ENCODE measurements at places on chromosomes 4 and X.

GRCh38 chr4:18847249-18847890 lies 825.8 kb upstream of the LCORL start:
- no peak for DNase-seq

DNA sequence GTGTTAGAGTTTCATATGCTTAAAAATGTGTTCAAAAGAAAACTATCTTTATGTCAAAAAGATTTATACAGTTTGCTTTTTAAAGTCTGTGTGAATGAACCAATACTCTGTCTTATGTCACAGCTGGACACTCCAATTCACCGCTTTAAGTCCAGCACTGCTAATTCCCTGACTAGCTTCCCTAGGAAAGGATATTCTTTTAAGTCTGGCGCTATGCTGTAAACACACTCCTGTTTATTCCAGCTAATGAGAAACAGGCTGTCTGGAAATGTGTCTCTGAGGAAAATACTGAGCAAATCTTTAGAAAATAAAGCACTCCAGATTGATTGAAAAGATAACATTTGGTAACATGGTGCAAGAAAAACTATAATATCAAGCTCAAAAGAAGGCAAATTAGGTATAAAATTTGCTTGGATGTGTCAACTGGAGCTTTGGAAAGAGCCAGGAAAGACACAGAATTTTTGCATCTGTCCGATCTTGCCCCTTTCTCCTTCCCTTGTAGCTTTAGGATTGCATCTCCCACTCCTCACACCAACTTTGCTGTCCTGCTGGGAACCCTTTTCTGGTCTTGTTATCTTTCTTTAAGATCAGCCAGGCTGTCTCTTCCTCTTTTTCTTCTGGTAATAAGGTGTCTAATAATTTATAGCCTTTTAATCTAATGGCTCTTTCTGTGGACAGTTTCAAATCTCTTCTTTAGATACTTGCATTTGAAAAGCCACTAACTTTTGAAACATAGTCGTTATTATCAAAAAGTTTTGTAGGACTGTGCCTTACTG lies 40.9 kb upstream of the VEGFC start:
- no peak for DNase-seq

DNA sequence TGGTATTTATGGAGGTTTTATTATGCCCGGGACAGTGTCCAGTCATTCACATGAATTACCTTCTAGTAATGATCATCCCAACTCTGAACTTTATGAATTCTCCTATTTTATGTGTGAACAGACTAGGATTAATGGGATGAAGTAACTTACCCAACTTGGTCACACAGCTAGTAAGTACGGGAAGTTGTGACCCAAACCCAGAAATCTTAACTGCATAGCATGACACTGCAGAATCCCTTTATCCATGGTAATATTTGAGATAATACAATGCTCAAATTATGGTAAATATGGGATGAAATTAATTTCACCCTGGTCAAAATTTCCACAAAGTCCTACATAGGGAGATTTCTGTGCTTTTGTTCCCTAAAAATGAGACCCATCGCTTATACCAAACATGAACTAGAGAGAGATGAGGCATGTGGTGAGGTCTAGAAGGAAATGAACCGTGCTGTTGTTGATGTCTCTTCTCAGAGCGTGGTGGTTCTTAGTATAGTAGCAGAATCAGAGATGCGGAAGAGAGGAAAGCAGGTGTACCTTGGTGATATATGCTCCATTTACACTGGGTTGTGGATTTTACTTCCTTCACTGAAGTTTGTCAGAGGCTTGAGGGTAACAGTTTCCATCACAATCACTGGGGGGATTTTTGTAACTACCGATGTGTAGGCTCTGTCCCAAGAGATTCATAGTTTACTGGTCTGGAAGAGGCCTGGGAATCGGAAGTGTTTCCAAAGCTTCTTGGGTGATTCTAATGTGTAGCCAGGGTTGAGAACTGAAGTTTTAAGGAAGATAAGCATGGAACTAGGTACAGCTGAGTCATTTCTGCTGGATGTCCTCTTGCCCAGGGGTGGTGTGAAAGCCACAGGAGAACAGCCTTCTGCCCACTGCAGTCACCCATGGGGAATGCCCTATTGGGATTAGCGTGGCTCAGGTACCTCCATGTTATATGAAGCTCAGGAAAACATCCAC lies 30.2 kb upstream of the FAM9C start:
- DNase-seq, result peak; percentile 49

DNA sequence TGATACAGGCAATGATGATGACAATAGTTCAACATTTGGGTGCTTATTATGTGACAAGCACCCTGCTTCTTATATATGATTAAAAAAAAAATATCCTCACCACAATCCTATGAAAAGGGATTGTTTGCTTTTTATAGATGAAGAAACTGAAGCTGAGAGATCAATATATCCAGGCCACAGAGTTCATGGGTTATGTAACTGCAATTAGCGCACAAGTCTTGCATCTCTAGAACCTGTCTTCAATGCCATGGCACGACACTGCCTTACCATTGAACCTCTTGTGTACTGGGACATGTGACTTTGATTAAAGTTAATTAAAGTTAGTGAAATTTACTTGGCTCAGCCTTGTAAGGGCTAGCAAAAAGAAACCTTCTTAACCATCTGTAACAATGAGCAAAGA lies 599.7 kb downstream of the ADGRL3 start:
- no peak for DNase-seq

DNA sequence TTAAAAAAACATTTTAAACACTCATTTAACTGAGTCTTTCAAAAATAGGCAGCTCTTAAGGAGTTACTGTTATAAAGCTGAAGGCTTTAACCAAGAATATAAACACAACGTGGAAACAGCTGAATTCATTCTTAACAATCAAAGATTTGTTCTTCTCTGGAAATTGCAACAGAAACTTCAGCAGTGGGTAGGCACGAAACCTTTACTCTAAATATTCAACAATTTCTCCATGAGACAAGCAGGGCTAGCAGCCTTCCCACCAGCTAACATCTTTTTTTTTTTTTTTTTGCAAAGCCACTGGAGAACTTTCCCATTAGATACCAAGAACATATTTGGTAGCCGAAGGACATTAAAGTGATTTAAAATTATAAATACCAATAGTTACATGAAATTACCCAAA lies 78.2 kb upstream of the PRSS48 start:
- DNase-seq, result no peak

- DNase-seq, result no peak
Measured at GRCh38 chr4:159190651-159191050, 87.8 kb downstream of the RAPGEF2 start.

DNA sequence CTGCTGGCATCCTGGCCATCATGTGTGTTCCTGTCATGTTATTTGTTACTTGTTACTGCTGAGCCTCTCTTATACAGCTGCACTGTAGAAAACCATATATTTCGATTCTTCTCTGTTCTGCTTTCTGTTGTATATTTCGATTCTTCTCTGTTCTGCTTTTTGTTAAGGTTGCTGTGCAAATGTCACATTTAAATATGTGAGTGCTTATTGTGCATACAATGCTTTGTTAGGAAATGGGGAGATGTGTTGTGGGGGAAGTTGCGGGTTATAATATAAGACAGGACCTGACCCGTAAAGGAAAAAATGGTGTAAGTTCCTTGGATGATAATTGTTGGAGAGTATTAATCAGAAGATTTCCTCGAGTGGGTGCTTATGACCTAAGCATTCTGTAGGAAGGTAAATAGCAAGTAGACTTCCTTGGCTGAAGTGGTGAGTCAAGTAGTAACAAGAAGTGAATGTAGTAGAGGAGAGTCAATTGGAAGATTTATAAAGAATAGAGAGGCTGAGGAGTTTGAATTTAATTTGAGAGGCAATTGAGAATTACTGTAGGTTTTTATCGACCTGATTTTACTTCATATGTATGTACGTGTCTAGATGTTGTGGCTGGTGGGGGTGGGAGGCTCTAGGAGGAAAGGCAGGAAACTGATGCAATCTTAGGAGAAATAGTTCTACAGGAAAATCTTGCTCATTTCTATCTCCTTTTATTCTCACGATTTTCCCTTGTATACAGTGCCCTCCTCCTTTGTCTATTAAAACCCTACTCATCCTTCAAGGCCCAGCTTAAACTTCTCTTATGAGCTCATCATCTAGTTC lies 8.5 kb downstream of the OGT start:
- no peak for DNase-seq

DNA sequence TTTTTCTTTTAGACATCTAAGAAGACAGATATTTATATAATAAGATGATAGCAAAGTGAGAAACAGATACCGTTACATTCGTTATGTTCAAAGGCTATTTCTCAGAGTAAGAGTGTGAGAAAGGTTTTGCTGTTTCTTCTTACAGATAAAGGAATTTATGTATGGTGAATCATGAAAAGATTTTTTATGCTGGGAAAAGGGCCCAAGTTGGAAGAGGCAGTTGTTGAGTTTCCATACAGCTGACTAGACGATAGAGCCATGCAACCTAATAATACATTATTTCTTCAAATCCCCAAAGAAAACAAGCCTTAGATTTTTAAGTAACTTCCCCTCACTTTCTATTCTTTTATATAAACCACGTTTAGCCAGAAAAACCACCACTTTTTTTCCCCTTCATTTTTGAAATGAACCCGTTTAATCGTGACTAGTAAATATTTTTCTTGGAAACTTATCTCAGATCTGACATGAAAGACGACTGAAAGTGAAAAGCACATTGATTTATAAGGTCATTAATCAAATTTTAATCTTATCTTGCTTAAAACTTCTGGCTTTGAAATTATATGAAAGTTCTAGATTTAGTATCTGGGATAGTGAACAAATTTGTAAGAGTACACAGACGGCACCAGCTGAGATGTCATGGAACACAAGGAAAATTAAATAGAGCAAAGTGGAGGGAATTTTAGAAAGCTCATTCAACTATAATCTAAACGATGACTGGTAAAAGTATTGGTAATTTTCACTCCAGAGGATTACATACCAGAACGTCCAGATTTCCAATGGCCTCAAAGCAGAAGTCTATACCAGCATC lies 10.9 kb downstream of the ADH6 start:
- no peak for DNase-seq

- DNase-seq, result no peak
Measured at GRCh38 chrX:72048510-72049455, 82.9 kb downstream of the RTL5 start.

- no peak for DNase-seq
Measured at GRCh38 chr4:9816285-9816684, 34.9 kb downstream of the DRD5 start.

GRCh38 chr4:38805530-38806145 lies 1.0 kb upstream of the TLR1 start:
- peak; percentile 21 for DNase-seq

- DNase-seq, result no peak
Measured at GRCh38 chr4:108511618-108512017, 108.8 kb upstream of the RPL34 start.

DNA sequence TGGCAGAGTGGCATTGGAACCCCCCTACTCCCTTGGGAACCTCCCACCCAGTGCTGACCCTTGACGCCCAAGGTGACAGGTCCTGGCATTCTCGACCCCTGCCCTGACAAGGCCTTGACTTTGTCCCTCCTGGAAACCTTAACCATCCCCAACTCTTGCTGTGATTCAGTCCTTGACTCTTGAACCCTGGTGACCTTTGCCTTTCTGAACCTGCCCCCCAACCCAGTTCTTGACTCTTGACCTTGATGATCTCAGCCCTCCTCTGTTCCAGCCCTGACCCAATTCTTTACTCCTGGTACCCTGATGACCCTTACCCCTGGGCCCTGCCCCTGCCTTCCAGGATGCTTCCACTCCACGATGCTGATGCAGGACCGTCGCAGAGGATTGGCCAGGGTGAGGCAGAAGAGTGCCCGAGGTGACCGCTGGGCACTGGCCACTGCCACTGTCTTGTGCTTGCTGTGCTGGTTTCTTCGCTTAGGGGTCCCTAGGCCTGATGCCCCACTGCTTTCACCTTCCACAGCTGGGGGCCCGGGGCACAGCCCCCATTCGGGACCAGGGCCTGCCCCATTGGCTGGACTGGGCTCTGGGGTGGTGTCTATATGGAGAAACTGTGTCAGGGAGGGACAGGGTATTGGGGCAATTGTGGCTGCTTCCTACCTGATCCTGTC lies 1.7 kb downstream of the CACNA1F start:
- DNase-seq, result no peak

DNA sequence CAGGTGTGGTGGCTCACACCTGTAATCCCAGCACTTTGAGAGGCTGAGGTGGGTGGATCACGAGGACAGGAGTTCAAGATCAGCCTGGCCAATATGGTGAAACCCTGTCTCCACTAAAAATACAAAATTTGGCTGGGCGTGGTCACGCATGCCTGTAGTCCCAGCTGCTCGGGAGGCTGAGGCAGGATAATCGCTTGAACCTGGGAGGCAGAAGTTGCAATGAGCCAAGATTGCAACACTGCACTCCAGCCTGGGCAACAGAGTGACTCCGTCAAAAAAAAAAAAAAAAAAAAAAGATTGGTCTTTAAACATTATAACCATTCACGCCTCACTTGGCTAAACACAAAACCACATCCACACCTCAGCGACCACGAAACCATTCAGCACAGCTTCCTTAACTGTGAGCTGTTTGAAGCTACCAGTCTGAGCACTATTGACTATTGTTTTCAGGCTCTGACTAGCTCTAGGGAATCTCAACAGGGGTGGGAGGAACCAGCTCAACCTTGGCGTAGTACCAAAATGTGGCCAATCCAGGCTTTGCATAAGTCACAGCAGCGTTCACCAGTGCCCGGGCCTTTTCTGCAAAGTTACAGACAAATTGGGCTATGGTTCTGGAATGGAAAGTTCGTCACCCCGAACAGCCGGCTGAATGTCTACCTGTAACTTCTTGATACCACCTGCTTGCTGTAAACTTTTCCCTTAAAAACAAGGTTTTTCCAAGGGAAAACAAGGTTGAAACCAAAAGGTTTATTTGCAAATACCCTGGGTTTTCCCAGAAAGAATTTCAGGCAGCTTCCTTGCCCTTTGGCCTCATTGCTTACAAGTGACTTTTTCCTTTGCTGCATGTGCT lies 73.6 kb upstream of the DHX15 start:
- DNase-seq, result no peak

- no peak for DNase-seq
Measured at GRCh38 chrX:138711399-138712347, at the start of gene FGF13. TSS of gene FGF13 (minus strand) at chrX:138711717. CDS start at chrX:138711003, 714 bp downstream.

DNA sequence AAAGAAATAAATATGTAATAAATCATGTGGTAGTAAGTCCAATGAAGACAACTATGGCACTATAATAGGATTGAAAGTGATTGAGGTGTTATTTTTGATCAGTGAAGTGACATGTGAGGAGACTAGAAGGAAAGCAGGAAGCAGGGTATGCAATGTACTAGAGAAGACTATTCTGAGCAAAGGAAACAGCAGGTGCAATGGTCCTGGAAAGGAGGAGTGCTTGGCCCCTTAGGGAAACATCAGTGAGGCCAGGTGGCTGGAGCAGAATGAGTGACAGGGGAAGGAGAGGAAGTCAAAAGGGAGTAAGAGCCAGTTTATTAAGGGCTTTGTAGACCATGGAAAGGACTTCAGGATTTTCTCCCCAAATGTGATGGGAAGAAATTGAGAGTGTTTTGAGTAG lies 207.6 kb upstream of the HCCS start:
- no peak for DNase-seq

- no peak for DNase-seq
Measured at GRCh38 chr4:87589531-87589930, 18.8 kb upstream of the DSPP start.

- no peak for DNase-seq
Measured at GRCh38 chr4:173254646-173255045, 79.5 kb downstream of the HMGB2 start.

GRCh38 chrX:122219226-122219625 lies 964.9 kb upstream of the GRIA3 start:
- no peak for DNase-seq

- no peak for DNase-seq
Measured at GRCh38 chr4:24582235-24582832, 2.0 kb downstream of the DHX15 start.

All from CD4-positive, alpha-beta T cell treated with Interleukin-15 for 4 hours (primary cell).